ENCODE measurements at places on chromosomes 13 and 19.

GRCh38 chr13:24613755-24614154 is 66.5 kb upstream of the ATP12A start:
- no peak for DNase-seq

DNA sequence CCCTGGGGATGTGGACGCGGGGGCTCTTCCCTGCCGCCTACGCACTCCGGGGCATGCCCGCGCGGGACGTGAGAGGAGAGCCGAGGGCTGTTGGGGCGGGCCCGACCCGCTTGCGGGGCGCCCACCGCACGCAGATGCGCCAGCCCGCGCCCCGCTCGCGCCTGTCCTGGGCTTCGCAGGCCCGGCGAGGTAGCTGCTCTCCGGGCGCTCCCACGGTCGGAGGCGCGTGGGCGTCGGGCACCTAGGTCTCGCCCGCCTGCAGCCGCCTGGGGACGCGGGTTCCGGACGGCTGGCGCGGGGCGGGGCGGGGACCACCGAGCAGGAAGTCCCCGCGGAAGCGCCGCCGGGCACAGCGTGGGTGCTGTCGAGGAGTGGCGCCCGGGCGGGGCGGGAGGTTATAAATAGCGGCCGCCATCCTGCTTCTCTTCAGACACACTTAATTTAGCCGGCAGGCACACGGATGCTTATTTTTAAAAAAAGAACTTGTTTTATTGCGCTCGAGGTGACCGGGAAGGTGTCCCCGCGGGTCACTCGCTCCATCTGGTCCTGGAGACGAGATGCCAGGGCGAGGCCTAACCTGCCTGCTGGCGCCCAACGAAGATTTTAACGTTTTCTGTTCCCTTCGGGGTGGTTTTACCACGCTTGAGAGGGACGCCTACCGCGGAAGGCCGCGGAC is 561 bp upstream of the GJA3 start:
- DNase-seq = no peak

DNA sequence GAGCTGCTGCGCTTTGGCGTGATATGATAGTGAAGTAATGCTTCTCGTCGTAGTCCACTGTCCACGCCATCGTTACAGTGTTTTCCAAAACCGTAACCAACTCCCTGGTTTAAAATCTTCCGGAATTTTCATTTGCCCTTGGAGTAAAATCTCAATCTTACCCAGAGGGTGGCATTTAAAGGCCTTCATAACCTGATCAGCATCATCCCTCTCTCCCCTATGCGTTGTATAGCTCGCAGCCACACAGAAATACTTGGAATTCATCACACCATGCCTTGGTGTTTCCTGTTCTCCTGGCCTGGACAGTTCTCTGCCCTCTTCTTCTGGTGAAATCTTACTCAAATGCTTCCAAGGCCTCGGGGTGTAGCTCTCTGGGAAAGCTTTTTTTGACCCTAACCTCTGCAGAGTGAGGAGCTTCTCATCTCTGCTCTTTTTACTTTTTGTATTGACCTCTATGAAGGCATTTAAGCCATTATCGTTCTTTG is 839 bp downstream of the MPHOSPH8 start:
- DNase-seq = peak; percentile 41

DNA sequence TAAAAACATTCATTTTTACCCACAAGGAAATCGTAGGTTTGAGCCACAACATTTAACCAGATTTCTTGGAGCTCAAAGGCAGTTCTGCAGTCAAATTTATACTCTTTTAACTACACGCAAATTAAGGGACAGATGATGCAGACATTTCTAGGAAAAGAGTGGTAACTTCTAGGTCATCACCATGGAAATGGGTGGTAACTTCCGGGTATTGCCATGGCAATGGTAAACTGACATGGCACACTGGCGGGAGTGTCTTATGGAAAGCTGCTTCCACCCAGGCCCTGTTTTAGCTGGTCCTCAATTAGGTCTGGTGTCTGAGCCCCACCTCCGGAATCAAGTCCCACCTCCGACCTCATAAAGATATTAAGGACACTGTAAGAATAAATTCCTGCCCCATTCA is 10.4 kb upstream of the LYPD5 start:
- no peak for DNase-seq

DNA sequence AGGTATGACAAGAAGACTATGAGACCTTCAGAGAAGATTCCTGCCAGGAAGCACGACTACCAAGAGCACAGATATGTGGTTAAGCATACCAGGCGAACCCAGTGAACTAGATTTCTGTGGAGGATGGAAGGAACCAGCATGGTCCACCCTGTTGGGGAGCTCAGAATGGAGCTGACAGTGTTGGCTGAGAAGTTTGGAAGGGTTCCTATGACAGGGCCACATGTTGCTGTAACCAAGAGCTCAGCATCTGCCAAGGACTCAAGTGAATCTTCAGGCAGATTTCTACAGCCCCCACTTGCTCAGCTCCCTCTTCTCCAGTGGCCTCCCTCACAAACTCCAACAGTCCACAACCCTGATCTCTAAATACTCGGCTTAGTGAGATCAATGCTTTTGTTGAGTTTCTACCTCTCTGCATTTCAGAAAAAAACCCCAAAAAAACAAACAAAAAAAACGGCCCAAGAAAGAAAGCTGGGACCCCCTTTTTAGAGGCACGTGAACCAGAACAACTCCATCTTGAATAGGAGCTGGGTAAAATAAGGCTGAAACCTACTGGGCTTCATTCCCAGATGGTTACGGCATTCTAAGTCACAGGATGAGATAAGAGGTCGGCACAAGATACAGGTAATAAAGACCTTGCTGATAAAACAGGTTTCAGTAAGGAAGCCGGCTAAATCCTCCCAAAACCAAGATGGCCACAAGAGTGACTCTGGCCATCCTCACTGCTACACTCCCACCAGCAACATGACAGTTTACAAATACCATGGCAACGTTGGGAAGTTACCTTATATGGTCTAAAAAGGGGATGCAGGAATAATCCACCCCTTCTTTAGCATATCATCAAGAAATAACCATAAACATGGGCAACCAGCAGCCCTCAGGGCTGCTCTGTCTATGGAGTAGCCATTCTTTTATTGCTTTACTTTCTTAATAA is 691.1 kb downstream of the UQCRFS1 start:
- no peak for DNase-seq

DNA sequence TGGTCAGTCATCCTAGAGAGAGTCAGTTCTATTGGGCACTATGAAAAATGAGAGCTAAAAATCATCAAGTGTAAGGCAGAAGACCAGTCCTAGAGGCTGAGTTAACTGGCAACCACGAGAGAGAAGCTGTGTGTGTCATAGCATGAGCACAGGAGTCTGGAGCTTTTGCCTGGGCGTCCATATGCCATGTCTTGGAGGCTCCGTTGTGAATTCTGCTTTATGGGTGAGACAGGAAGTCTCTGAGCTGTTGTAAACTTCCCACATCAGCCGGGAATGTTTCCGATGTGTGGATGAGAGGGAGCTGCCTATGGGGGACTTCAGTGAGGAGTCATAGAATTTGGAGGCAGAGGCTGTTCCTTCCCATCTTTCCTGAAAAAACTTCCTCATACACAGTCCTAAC is 120.0 kb downstream of the ITGBL1 start:
- DNase-seq = no peak

DNA sequence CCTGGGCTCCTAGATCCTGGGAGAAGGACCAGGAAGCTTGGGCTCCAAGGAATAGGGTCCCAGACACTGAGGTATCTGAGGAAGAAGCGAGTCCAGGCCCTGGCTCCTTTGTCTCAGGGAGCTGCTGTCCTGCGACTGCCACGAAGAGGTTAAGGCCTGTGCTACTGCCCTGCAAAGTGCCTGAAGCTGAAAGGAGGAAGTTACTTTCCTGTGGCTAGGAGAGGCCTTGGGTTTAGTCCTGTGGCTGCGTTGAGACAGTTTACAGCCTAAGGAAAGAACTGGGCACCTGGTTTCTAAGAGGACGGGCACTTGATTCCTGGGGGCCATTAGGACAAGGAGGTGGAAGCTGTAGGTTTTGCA is 2.8 kb downstream of the MYADM start:
- no peak for DNase-seq

DNA sequence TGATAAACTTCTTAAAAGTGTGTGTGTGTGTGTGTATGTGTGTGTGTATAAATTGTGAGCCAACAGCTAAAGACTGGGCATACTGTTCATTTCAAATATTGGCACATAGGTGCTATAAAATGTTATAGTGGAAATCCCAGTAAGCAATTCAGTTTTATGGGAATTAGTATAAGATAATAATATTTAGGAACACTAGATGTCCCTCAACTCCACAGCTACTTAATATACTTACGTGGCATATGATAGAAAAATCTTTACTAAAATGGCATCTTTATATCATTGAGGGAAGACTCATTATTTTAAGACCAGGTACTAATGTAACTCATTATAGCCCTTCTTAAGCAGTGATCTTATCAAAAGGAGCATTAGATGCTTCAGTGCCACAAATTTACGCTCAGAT is 266.2 kb downstream of the MAB21L1 start:
- no peak for DNase-seq

DNA sequence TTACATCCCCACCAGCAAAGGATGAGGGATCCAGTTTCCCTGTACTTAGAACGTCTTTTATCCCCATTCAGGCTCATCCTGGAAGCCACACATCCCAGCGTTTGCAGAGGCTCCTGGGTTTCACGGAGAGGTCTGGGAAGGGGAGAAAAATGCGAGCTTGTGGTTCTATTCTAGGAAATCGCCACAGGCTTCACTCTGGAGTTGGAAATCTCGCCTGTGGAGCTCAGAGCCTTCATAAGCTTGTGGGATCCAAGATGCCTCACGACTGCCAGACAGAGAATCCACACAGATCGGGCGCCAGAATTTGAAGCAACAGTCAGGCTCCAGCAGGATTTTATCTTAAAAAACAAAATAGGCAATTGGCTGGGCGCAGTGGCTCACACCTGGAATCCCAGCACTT is 157.9 kb downstream of the PTPRS start:
- DNase-seq = no peak

Measured in erythroblast (primary cell).